Cerebellar nuclear complex (tissue), 1 donor: ENCODE measurements at places on chromosomes 6 and 20.

- DNase-seq = no peak
These were observed 29.6 kb upstream of the MAP7 start for GRCh38 chr6:136579800-136580199.

DNA sequence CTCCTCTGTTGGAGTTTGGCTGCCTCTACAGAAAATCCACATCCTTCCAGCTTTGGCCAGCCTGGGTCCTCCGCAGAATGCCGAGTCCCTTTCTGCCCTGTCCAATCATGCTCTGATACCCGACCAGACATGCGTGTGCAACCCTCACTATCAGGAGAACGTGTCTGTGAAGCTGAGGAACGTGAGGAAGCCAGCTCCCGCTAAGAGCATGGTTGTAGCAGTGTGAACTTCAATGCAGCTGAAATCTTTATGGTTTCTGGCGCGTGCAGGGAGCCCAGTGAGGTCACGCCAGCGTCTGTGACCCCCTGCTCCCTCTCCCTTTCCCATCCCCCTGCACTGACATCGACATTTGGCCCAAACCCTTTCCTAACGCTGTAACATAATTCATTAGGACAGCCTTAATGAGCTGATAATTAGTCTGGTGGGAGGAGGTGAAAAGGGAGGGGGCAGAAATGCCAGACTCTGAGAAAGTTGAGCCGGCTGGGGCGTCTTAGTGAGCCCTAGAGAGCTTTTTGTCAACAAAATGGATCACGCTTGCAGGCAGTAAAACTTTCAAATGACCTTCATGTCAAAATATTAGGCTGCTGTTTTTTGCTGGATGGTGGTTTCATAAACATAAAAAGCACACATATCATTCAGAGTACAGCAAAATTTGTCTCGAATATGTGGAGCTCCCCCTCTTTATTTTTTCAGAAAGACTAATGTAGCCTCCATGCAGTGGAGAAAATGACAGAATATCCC lies 423.3 kb downstream of the QKI start:
- no peak for DNase-seq

DNA sequence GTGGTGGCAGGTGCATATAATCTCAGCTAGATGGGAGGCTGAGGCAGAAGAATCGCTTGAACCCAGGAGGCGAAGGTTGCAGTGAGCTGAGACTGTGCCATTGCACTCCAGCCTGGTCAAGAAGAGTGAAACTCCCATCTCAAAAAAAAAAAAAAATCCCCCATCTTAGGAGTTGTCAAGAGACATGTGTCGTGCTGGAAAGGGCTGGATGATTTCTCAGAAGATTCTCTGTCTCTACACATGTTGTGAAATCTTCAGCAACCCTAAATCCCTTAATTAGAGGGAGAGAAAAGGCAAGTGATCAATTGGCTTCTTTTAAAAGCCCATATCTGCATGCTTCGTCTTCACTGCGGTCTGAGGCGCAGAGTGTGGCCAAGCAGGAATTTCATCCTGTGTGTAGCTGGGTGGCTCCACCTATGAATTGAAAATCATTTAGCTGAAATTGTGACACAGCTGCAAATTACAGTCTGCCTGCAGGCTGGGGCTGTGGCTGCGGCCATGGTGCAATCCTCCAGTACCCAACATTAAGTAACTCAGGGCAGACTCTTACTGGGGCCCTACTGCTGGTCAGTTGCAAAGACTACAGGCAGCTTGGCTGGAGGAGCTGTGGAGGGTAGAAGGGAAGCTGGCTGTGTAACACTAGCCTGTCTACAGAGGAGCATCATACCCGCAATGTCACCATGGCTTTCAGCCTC lies 3.2 kb upstream of the TGM3 start:
- DNase-seq = no peak

DNA sequence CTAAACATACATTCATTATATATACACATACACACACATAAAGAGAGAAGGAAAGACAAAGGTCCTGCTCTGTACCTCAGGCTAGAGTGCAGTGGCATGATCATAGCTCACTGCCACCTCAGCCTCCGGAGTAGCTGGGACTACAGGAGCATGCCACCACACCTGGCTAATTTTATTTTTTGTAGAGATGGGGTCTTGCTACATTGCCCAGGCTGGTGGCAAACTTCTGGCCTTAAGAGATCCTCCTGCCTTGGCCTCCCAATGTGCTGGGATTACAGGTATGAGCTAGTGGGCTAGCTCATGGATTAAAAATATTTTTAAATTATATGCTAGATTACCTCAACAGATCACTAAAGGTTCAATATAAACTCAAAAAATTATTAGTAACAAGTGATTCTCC lies 30.3 kb downstream of the NUDT3 start:
- DNase-seq = no peak
